ENCODE measurements at places on chromosomes 12 and 14.

DNA sequence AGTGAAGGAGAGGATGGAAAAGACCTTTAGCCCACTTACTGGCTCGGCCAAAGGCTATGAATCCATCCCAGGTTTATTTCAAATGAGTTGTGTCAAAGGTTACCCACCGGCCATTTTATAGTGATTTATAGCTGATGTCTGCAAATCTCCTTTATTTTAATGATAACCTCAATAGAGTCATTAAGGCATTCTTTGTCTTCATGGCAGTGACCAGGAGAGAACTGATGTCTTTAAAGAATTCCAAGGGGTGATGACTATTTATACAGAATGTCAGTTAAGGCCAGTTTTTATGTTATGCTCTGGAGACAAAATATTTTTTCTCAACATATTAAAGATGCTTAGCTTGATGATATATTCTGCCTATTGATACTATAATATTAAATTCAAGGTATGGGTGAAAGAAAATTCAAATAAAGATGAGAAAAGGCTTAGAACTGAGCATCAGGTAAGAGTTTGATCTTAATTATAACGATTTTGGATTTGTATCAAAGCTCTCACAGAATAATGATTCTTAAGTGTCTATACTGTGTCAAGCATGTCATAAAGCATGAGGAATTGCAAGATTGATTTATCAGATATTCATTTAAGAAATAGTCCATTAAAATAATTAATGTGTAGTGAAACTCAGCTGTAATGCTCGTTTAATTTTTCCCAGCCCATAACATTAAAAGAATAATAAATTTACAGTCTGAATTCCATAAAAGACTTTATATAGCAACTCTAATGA lies 361.5 kb downstream of the SOX5 start:
- DNase-seq, result no peak

DNA sequence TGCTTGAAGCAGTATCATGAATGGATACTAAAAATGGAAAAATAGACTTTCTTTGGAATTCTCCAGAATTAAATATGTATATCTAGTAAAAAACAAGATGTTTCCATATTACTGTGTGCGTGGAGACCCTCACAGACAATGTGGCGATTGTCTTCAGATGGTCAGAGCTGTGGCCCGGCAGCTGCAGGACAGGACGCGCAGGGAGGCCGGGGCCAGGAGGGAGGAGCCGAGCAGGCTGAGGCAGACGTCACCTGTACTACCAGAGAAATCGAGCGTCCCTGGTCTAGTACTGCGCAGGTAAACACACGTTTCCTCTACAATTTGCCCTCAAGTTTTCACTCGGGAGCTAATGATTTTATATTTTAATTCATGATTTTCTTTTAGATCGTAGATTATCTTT lies 22.8 kb downstream of the DDX51 start:
- DNase-seq, result no peak

DNA sequence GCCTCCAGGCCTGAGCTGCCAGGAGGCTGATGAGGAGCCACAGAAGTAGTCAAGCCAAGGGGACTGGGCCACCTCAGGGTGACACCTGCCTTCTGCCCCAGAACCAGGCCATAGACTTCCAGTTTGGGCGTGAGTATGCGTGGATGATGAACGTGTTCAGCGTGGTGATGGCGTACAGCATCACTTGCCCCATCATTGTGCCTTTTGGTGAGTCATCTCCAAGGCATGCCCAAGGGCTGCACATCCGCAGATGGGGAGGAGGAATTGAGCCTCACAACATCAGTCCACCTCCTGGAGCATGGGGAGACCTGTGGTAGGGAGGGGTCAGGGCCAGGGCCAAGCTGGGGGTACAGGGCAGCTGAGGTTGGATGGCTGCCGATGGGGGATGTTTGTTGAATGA lies 22.3 kb downstream of the NGB start:
- DNase-seq, result no peak

- no peak for DNase-seq
Observed at GRCh38 chr12:46956451-46957035, 122.9 kb upstream of the PCED1B start.

- peak; percentile 61 for DNase-seq
Observed at GRCh38 chr14:66507722-66508546, at the start of gene GPHN. Gene GPHN, plus strand, starts transcription at chr14:66508147.

- DNase-seq, result no peak
Observed at GRCh38 chr14:59148334-59148900, 40.0 kb upstream of the DAAM1 start.

DNA sequence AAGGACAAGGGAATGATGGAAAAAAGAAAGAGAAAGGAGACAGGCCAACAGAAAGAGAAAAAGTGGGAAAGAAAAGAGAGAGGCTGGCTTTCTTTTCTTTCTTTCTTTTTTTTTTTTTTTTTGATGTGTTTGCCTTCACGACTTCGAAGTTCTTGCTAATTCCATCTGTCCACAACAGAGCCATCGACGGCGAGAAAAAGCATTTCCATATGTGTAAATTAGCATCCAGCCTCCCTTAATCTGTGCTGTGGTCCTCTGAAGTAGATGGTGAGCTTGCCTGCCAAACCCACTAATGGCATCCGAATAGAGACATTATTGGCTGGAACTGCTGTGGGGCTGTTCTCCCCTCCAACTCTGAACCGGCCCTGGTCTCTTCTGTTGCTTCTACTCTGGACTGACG lies 997.4 kb downstream of the BCL11B start:
- DNase-seq, result no peak

DNA sequence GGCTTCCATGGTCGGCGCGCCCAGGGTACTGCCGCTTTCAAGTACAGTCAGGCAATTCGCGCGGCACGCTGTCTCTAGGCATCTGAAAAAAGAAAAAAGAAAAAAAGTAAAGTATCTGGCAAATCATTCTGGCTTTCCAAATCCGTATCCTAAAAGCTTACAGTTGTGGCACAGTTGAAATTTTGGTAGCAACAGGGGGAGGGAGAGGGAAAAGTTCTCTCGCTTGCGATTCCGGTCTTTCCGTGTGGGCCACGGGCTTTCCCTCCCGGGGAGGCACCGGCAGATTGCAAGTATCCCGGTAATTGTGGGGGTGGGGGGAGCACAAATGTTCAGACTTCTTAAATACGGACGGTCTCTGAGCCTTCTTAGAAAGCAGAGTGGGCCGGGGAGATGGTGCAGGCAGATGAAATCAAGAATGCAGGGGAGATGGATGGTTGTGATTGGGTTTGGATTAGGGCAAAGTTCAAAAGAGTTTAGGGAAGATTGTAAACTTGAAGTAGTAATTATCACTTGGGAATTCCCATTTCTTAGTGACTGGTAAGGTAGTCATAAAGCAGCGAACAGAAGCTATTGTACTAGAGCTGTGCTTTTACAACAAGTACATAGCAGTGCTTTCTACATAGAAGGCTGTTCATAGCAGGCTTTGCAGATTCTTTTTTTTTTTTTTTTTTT lies 1.2 kb downstream of the SOCS2 start:
- DNase-seq, result no peak

DNA sequence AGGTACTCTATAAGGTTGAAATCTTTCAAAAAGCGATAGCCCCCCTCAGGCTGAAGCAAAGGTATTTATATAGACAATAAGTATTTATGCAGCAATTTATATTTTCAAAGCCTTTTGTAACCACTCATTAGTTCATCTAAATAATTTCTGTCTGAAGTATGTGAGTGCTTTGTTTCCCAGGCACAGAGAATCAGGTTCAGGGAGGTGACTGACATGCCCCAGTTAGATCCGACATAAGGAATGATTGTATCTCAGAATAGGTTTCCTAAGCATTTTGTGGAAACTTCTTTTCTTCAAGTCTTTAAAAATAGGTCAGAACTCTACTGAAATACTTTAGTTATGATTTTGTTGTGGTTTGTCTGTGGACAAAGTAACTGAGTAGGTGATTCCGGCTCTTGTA lies 283.4 kb upstream of the G2E3 start:
- no peak for DNase-seq

DNA sequence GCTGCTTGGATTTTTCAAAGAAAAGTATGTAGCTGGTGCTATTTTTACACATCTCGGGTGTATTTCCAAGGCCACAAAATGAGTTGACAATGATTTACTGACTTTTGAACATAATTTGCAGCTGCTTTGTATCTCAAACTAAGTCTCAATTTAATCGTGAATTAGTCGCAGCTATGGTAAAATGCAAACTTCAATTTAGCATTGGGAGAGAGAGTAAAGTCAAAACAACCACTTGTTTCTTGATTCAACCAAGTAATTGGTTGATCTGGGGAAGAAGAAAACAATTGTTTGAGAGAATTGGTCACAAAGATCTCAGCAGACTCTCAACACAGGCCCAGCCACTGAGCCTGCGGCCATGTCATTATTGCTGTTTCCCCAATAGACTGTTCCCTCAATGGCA lies 75.0 kb upstream of the DYRK2 start:
- no peak for DNase-seq

DNA sequence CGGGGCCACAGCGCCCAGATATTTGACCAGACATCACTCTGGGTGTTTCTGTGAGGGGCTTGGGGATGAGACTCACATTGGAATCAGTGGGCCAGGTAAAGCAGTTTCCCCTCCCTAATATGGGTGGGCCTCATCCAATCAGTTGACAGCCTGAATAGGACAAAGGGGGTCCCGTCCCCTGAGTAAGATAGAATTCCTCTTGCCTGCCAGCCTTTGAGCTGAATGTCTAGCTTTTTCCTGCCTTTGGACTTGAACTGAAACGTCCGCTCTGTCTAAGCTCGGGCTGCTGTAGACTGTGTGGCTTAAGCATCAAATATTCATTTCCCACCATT lies 88.8 kb upstream of the DIO3 start:
- no peak for DNase-seq

GRCh38 chr12:119072440-119072839 lies 91.1 kb downstream of the SRRM4 start:
- DNase-seq, result no peak
